Calu3 (cell line): ENCODE measurements at places on chromosomes 1 and 21. TPM values are rescaled to one million over a fixed set of nuclear protein-coding genes. Genes with fewer than 3 reads are reported as not detected.

DNA sequence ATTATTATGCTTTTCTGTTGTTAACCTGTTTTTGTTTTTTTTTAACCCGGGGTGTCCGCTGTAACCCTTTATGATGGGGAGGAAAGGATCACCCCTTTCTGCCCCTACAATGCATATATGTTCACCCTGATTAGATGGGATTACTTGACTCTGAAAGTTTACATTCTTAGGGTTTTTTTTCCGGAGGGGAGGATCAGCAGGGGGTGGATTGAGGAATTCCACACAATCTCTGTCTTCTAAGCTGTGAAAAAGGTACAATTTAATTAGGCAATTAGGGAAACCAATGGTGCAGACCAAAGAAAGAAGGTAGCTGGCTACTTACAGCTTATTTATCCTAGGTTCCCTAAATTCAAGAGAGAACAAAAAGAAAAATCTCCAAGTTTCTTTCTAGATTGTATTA is 58.3 kb downstream of the EDEM3 start:
- H3K27me3 ChIP-seq: no peaks in the 10 kb centered on the region
- H3K4me1 ChIP-seq: no peaks in the 10 kb centered on the region
- DNase-seq: no peak

DNA sequence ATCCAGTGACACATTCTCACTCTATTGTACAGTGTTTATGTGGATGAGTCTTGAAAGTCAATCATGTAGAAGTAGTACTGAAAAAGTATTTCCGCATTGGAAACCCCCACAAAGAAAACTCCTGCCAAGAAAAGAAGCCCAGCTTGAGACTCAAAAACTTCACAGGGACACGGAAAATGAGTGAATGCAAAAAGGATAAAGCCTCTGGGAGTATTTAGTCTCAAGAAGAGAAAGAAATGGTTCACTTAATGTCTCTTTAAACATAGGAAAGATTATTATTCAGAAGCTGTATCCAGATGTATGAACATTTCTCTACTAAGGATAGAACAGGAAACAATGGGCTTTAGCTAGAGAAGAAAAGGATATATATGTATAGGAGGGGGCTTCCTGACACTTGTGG is 304.5 kb downstream of the BARHL2 start:
- no peaks in the 10 kb centered on the region for H3K36me3 ChIP-seq
- no peak overlapping the region for H3K4me3 ChIP-seq
- no peak for DNase-seq
- no peaks in the 10 kb centered on the region for H3K4me1 ChIP-seq
- H3K27ac ChIP-seq: no peak overlapping the region

ETNK2 gene
- total RNA-seq: 4.0 and 5.0 TPM in 2 replicates

GRCh38 chr1:218557731-218558130 is 212.6 kb downstream of the TGFB2 start:
- H3K4me3 ChIP-seq: peak overlapping the region; percentile 19
- H3K27ac ChIP-seq: peak overlapping the region; percentile 72
- H3K4me1 ChIP-seq: peaks cover 52% of the 10 kb centered on the region
- H3K27me3 ChIP-seq: no peaks in the 10 kb centered on the region
- H3K36me3 ChIP-seq: peaks cover 8% of the 10 kb centered on the region

TMEM54 gene
- total RNA-seq: 95.9 and 117 TPM in 2 replicates

DNA sequence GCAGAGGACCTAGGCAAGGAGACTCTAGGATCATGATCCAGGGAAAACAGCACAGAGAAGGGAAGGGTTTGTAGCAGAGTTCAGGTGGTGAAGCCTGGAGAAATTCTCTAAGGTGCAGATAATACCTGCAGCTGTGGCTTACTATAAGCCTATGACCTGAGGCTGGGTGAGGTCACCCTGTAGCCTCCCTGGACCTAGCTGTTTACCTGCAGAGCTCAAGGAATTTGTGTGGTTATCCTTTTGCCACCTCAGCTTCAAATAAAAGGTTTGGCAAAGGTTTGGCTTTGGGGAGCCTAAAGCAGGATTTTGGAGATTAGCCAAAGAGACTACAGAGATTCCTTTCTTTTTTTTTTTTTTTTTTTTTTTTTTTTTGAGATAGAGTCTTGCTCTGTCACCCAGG is 79.5 kb upstream of the ZNF648 start:
- H3K4me3 ChIP-seq: no peak overlapping the region
- no peak for DNase-seq
- H3K4me1 ChIP-seq: peaks cover 43% of the 10 kb centered on the region
- no peaks in the 10 kb centered on the region for H3K36me3 ChIP-seq
- H3K27ac ChIP-seq: no peak overlapping the region

- H3K27me3 ChIP-seq: no peaks in the 10 kb centered on the region
- H3K4me1 ChIP-seq: peaks cover 9% of the 10 kb centered on the region
- H3K36me3 ChIP-seq: no peaks in the 10 kb centered on the region
- H3K4me3 ChIP-seq: no peak overlapping the region
- DNase-seq: no peak
Measured at GRCh38 chr1:120133228-120133927, 42.9 kb downstream of the SEC22B start.

GRCh38 chr21:31449921-31450535 is 106.0 kb upstream of the TIAM1 start:
- no peaks in the 10 kb centered on the region for H3K4me1 ChIP-seq
- no peak for DNase-seq
- no peaks in the 10 kb centered on the region for H3K27me3 ChIP-seq
- no peak overlapping the region for H3K27ac ChIP-seq
- H3K36me3 ChIP-seq: no peaks in the 10 kb centered on the region
- no peak overlapping the region for H3K4me3 ChIP-seq

DNA sequence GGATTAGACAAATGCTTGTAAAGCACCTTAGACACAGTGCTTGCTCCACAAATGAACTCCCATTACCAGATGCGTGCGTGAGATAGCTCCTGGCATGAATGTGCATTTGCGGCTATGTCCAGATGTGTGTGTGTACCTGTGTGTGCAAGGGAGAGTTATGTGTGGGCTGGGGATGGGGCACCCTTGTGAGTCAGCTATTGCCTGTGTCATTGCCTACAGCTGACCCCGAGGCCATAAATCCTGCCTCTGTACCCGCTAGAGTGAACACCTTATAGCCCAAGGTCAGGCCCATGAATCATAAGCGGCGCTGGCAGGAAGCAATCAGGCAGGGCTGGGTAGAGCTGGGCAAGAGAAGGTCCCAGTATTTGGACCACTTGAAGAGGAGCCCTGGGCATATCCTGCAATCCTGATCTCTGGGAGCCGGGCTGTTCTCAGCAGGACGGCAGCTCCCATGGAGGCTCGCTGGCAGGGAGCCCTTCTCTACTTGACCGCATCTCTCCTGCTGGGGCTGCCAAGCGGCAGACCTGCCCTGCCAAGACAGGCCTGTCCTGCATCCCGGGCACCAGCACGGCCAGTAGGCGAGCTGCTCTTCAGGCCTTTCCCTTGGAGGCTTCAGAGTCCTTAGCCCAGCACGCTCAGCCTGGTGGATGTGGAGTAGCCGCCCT is 86.4 kb downstream of the TMEM53 start:
- H3K4me1 ChIP-seq: no peaks in the 10 kb centered on the region
- no peak overlapping the region for H3K27ac ChIP-seq
- peaks cover 45% of the 10 kb centered on the region for H3K27me3 ChIP-seq
- no peak overlapping the region for H3K4me3 ChIP-seq
- H3K36me3 ChIP-seq: no peaks in the 10 kb centered on the region
- DNase-seq: no peak

DNA sequence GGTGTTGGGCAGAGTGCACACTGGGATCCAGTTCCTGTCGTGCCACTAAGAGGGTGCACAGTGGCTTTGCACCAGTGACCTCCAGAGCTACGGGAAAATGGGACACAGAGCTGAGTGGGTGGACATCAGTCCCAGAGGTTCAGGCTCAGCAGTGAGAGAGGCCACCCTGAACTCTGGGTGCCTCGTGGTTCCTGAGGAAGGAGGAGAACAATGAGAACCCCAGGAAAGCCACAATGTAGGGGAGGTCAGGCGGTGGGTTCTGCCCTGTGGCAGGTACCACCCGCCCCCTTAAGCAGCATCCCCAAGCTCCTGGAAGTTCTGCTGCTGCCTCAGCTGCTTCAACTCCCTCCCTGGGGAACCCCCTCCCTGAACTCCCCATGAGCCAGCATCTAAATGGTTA is 112.2 kb downstream of the GRIK3 start:
- H3K4me3 ChIP-seq: no peak overlapping the region
- no peaks in the 10 kb centered on the region for H3K36me3 ChIP-seq
- H3K4me1 ChIP-seq: no peaks in the 10 kb centered on the region

DNA sequence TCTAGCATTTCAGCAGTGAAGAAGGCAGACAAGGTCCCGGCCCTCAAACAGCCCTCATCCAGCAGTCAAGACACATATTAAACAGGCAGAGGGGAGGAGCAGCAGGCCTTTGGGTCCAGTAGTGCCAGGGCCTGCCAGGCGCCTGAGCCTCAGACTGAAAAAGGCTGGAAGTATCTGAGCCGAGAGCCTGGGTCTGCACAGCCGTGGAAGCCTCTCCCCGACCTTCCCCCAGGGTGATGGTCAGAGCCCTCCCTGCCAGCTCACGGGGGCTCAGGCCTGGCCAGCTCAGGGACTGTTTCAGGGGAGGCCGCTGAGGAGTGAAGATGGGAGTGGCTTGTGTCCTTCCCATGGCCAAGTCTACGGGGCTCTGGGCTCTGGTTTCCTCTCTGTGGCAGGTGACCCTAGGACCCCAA is 565.2 kb downstream of the PTPRU start:
- no peak for DNase-seq
- H3K27ac ChIP-seq: no peak overlapping the region
- peaks cover 48% of the 10 kb centered on the region for H3K27me3 ChIP-seq

DNA sequence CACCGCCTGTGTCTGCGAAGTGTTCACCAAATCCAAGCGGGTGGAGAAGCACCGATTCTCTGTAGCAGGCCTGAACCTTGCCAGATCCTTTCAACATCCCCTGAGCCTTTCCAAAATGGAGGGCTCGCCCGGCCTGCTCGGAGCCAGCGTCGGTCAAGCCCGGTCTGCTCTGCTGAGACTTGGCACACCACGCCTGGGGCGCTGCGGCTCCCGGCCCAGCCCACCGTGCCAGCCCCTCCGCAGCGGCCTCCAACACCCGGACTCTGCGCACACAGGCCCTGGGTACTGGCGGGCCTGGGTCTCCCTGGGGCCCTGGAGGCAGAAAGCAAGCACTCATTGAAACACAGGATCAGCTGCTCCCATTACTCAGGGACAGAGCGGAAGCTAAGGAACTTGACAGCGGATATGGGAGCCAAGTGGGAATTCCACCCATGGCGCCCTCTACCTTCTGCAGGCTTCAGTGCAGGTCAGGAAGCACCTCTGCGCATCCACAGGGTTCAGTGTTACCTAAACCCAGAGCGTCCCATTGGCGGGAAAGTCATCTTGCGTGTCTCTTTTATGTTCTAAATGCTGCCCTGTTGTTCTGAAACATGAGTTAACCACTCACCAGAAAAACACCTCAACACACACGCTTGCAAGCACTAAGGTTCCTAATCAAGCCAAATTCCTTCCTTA is 159.9 kb downstream of the ZBTB18 start:
- DNase-seq: no peak
- H3K4me1 ChIP-seq: peaks cover 15% of the 10 kb centered on the region
- no peak overlapping the region for H3K4me3 ChIP-seq
- H3K27ac ChIP-seq: no peak overlapping the region
- no peaks in the 10 kb centered on the region for H3K27me3 ChIP-seq

DNA sequence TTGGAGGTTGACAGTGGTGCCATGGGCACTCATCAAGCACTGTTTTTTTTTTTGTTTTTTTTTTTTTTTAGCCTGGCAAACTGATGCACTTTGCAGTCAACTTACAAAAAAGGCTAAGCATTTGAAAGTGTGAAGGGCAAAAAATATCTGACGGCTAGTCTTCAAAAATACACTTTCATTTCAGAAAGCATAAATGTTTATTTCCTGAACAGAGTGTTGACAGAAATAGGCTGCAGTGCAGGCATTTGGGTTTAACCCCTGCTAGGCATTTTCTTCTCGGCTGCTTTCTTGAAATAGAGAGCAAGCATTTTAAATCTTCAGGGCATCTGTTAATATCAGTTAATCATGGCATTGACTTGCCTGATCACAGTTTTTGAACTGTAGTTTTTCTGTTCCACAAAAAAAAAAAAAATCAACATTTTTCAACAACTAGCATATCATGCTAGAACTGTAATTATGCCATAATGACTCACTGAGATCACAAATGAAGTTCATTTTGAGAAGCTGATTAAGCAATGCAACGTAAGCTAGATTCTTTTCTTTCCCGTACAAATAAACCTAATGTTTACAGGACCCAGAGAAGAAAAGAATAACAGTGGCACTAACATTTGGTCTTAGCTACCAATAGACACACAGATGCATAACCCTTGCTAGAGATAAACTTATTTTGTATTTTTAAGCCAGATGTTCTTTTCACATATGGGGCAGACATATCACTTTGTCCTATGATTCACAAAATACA is 100.4 kb upstream of the USH2A start:
- no peaks in the 10 kb centered on the region for H3K27me3 ChIP-seq
- H3K4me1 ChIP-seq: peaks cover 1% of the 10 kb centered on the region
- no peaks in the 10 kb centered on the region for H3K36me3 ChIP-seq
- no peak overlapping the region for H3K27ac ChIP-seq
- no peak for DNase-seq
- no peak overlapping the region for H3K4me3 ChIP-seq

- peak overlapping the region; percentile 48 for H3K27ac ChIP-seq
- H3K4me1 ChIP-seq: peaks cover 19% of the 10 kb centered on the region
- no peaks in the 10 kb centered on the region for H3K36me3 ChIP-seq
- no peak overlapping the region for H3K4me3 ChIP-seq
Measured at GRCh38 chr1:147756341-147756740, 4.1 kb downstream of the GJA5 start.
